CD4-positive, alpha-beta T cell treated with Interleukin-15 for 4 hours (primary cell): ENCODE measurements at places on chromosomes 11 and 22.
A peak's percentile ranks its signal among the peaks of the same experiment; 100 is the strongest.

GRCh38 chr11:35337136-35337913 is 82.0 kb downstream of the SLC1A2 start:
- peak; percentile 34 for DNase-seq

- no peak for DNase-seq
Measured at GRCh38 chr11:32081129-32081641, 9.7 kb upstream of the RCN1 start.

- DNase-seq, result no peak
Measured at GRCh38 chr11:64585150-64585549, 5.9 kb upstream of the SLC22A12 start.

GRCh38 chr22:23230348-23231068 is 50.2 kb downstream of the BCR start:
- no peak for DNase-seq

DNA sequence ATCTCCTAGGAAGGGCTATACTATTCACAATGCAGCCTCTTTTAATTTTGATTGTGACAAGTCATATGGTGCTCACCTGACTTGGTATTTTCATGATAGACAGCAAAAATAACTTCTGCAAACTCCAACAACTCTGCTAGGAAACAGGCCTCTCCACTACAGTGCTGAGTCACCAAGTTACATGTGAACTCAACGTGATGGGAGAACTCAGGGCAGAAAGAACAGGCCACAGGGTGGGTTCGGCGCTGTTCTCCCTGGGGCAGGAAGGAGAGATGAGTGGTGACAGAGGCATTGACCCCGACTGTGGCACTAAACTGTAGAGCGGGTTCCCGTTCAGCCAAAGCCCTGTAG is 76.6 kb upstream of the UCP3 start:
- DNase-seq, result peak; percentile 8

GRCh38 chr11:106012744-106013143 is 9.3 kb downstream of the MSANTD4 start:
- no peak for DNase-seq

- DNase-seq, result peak; percentile 43
Measured at GRCh38 chr22:43110444-43110926, at the start of gene BIK. Gene BIK, plus strand, starts transcription at chr22:43110750. Its CDS starts 13,273 bp downstream, at chr22:43124023.

- DNase-seq, result no peak
Measured at GRCh38 chr11:35111161-35112055, 27.6 kb upstream of the CD44 start.

- no peak for DNase-seq
Measured at GRCh38 chr11:45934580-45935318, 12.3 kb downstream of the LARGE2 start.

DNA sequence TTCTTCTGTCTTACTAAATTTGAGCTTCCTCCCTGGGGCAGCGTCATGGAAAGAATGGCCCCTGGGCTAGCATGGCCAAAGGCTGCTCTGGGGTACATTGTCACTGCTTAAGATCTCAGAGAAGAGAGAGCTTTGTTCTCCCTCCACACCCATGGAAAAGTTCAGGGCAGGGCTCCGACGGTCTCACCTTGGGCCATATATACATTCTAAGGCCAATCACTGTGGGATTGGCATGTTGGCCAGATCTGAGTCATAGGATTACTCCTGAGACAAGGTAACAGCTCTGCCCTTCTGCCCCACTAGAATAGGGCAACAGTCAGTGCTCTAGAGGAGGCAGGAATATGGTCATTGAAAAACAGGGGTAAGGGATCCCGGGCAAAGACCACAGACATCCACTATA is 56.2 kb downstream of the BUD13 start:
- DNase-seq, result no peak

GRCh38 chr22:20663137-20663828 is 110.6 kb upstream of the SERPIND1 start:
- DNase-seq, result no peak

DNA sequence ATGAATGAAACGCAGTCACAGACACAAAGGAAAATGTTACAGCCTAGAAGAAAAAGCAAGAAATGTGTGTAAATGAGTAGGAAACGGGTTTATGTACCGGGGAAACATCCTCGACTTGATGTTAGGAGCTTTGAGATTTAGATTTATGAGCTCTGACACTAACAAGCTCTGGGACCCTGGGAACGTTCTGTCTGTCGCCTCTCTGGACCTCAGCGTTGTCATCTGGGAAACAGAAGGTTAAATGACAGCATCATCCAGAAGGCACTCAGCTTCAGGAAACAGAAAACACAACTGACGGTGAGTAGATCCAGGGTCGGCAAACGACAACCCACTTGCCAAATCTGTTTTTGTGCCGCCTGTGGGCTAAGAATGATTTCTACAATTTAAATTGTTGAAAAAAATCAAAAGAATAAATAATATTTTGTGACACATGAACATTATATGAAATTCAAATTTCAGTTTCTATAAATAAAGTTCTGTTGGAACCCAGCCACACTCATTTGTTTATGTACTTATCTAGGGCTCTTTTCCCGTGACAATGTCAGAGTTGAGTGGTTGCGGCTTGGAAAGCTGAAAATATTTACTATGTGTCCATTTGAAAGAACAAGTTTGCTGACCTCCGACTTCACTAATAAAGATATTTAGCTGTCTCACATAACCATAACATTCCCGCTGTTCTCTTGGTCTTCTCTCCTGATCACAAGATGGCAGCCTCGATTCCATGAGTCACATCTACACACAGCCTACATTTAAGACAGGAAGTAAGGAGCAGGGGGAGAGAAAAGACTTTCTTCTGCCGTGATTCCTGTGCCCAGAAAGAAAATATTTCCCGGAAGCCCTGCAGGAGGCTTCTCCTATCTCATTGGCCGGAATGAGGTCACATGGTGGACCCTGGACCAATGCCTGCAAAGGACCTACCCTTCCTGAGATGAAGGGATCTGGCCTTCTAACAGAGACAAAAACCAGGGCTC is 47.1 kb upstream of the SYT13 start:
- DNase-seq, result no peak

GRCh38 chr11:113172382-113172951 is 141.9 kb upstream of the TTC12 start:
- DNase-seq, result no peak

GRCh38 chr22:20937031-20937793 is 20.0 kb downstream of the CRKL start:
- no peak for DNase-seq

GRCh38 chr11:58923300-58923788 is 15.9 kb upstream of the GLYATL1 start:
- DNase-seq, result peak; percentile 3

- no peak for DNase-seq
Measured at GRCh38 chr11:130636722-130637464, 188.4 kb downstream of the ADAMTS15 start.
